ENCODE measurements at places on chromosomes 7 and 10.

GRCh38 chr7:38699471-38699870, 68.3 kb upstream of the AMPH start:
- DNase-seq = no peak

GRCh38 chr10:44398747-44399658, 14.1 kb upstream of the CXCL12 start:
- no peak for DNase-seq

DNA sequence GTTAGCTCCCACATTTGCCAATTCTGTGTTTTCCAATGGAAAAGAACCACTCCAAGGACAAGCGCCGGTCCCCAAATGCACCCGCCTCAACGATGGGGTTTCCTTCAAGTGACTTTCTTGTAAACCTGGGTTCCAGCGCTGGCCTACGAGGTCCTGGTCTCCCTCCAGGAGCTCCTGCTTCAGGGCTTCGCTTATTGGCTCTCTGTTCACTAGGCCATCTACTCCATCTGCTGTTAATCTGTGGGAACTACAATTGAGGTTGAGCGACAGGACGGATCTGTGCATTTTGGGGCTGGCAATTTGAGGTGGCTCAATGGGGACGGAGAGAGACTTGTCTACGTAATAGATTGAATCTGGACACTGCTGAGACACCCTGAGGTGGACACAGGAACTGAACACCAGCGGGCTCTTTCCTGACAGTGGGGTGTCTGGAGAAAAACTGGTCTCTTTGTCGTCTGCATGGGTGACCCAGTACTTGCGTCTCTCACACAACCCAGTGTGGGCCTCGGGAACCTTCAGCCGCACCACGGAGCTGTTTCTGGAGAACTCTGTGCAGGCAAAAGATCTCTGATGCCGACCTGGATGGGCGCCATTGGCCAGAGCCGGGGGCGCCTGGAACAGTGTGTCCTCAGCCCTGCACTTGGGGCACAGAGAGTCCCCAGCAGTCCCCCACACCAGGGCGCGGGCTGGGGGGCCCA, 115.9 kb upstream of the ADAM12 start:
- DNase-seq = peak; percentile 31

GRCh38 chr7:39413636-39414223, 152.5 kb upstream of the YAE1 start:
- DNase-seq = no peak

GRCh38 chr7:3844540-3845151, 543.6 kb downstream of the SDK1 start:
- no peak for DNase-seq

- no peak for DNase-seq
Measured at GRCh38 chr7:131563918-131564317, 7.5 kb upstream of the PODXL start.

DNA sequence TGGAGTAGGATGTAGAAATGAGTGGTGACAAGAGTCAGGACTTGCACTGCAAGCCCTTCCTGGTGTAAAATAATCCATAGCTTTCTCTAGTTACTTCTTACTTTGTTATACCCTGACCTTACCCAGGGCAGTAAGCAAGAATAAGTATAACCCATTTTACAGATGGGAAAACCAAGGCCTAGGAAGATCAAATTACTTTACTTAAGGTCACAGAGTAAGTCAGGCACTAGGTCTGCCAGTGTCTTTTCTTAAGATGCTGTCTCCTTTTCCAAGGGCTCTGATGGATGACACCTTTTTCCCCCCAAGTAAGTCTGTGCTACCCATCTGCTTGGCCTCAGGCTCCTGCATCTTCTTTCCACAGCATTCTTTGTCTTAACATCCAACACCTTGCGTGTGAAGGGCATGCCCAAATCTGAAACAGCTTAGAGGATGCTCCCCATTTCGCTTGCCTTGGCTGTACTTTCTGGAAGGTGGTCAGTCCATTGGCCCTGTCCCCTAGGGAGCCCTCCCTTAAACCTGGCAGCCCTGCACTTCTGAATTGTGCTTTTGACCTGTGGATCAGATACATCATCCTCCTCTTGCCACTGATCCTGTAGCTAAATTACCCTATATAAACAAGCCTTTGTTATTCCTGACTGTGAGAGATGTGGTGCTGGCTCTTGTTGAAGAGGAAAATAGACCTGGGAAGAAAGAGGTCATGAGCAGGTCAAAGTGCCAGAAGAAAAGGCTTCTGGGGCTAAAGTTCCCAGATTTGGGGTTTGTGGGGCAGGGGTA, 168.6 kb downstream of the LRMDA start:
- DNase-seq = no peak

DNA sequence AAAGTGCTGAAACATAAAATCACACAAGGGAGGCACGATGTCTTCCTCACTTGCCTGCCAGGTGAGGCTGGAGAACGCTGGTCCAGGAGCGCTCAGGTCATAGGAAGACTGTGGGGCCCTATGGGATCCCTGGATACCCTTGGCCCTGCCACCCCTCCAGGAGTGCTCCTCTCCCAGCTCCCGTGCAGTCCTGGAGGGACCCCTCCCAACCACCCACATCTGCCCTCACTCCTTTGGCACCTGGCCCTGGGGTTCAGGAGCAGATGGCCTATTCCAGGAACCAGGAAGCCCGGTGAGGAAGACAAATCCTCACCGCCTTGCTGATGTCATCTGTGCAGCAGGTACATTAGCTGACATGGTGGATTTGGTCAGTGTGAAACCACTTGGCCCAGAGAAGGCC, 3.7 kb upstream of the CXCL12 start:
- DNase-seq = no peak
